ENCODE measurements at places on chromosomes 1 and 21.

- no peak for DNase-seq
Measured at GRCh38 chr1:247746391-247746935, 1.5 kb downstream of the OR14A2 start.

GRCh38 chr21:21971384-21971783 is 973.2 kb downstream of the NCAM2 start:
- no peak for DNase-seq

GRCh38 chr1:161367684-161368400 is at the start of gene CFAP126:
TSS of gene CFAP126 (minus strand) at chr1:161367876. CDS start at chr1:161367868, 8 bp downstream.
- peak; percentile 95 for DNase-seq

GRCh38 chr1:244796719-244797406 is 38.6 kb upstream of the COX20 start:
- DNase-seq, result peak; percentile 83

- DNase-seq, result no peak
Measured at GRCh38 chr1:2379733-2380404, 11.5 kb downstream of the MORN1 start.

DNA sequence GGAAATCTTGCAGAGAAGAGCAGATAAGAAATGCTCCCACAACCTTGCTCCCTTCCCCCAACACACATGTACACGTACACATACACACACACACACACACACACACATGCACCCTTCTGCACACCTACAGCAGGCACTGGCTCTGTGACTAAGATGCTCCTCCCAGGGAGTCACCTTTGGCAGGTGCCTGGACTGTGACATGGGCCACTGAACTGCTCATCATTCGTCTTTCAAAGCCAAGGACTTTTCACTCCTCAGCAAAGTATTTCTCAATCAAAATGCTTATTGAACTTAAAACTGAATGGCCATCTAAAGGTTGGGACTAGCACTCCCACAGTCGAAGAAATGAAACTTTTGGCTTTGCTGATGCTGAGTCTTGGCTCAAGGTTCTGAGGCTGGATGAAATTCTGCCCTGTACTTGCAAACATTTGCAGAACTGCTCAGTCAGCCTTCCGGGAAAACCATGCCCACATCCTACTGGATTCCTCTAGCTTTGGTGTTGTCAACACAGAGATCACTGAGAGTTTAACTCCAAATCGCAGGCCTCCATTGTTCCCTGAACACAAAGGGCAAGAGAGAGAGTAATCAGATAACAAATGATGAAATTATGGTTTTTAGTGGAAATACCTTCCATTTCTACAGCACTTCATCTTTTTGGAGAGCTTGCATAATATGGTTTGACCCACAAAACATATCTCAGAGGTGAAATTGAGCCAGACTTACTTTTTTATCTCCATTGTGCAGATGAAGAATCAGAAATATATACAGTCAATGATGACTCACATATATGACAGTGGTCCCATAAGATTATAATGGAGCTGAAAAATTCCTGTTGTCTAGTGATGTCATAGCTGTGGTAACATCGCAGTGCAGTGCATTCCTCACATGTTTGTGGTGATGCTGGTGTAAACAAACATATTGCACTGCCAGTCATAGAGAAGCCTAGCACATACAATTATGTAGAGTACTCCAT is 72.4 kb upstream of the BCAR3 start:
- DNase-seq, result peak; percentile 83

GRCh38 chr1:188937965-188938551 is 1539.6 kb downstream of the BRINP3 start:
- DNase-seq, result peak; percentile 20

GRCh38 chr1:159282118-159282517 is 20.0 kb upstream of the FCER1A start:
- no peak for DNase-seq

GRCh38 chr1:36304970-36305914 is 926 bp upstream of the SH3D21 start:
- DNase-seq, result no peak

DNA sequence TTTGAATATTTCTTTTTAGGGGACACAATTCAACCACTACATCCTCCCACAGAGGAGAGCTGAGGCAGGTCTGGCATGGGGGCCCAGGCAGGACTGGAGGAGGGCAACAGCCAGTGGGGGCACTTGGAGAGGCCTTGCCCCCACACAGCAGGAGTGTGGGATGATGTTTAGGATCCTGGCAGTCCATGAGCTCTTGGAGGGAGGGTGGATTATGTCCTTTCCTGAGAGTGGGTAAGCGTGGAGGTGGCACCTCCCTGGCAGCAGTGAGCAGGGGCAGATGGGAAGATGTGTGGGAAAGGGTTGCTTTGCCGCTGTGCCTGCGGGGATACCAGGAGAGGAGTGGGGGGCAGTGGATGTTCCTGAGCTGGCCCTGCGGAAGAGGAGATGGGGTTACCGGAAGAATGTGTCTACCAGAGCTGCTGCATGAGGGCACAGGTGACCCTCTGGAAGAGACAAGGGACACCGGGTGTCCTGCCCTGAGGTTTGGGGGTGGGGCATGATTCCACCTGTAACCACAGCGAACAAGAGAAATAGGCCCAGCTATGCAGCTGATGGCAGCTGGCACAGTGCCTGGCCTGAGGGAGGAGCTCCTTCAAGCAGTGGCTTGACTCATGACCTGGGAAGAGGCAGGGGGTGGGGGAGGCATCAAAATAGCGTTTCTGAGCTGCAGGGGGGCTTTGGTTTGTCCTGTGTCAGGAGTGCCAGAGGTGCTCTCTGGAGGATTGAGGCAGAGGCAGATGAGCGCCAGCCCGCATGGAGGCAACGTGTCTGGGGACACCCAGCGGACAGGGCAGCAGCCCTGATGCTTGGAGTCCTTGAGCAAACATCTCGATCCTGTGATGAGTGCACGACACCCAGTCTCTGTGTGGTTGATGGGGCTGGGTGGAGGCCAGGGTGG is 123.9 kb upstream of the TMPRSS2 start:
- DNase-seq, result no peak

- no peak for DNase-seq
Measured at GRCh38 chr21:36403713-36404112, 18.5 kb downstream of the CHAF1B start.

DNA sequence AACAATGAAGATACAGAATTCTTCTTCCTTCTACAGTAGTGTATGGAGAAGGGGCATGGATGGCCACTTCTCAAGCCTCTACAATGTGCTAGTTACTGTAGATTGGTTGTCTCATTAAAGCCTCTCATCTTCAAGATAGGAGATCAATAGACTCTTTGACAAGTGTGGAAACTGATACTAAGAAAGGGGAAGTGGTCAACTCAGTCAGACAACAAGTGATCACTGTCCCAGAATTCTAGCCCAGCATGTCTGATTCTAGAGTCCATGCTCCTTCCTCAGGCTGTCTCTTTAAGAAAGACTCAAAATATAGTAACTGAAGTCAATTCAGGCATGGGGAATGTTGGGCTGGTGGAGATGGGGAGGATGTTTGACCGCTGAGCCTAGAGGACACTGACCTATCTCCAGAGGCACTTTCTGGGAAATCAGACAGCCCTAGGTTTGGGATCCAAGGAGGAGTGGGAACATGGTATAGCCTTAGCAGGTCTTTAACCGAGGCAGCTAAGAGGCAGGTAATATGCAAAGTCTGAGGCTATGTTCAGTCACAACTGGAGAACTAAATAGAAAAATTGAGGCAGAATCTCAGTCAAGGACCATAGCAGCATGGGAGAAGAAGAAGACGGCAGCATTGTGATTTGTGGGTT is 39.3 kb upstream of the EYA3 start:
- DNase-seq, result no peak

DNA sequence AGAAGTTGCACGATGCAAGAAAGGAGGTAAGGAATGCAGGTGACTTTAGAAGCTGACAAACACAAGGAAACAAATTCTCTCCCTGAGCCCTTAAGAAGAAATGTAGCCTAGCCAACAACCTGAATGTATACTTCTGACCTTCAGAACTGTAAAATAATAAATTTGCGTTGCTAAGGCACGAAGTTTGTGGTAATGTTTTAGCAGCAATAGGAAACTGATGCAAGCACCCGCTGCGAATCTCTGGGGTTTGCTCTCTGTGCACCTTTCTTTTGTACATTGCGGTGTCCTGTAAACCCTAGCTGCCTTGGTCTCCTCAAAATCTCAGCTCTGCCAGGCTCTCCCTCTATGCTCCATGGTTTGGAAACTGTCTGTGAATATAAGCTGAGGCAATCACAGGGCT is 15.1 kb downstream of the CD53 start:
- DNase-seq, result no peak

GRCh38 chr1:109255097-109255651 is 5.8 kb downstream of the CELSR2 start:
- no peak for DNase-seq

DNA sequence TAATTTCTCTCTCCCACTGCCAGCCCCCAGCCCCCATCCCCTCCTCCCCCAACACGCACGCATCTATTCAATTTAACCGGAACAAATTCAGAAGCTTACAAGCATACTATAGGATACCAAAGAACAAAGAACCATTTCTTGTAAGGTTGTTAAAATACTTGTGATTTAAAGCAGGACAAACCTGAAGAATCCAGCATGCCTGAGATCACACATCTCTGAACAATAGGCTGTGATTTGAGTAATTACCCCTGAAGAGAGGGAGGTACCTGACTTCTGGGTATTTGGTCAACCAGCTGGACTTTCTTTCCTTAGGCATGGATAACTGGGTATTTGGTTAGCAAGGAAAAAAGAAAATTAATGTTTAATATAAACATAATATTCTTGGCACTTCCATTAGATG is 105.1 kb downstream of the NMNAT2 start:
- DNase-seq, result no peak

DNA sequence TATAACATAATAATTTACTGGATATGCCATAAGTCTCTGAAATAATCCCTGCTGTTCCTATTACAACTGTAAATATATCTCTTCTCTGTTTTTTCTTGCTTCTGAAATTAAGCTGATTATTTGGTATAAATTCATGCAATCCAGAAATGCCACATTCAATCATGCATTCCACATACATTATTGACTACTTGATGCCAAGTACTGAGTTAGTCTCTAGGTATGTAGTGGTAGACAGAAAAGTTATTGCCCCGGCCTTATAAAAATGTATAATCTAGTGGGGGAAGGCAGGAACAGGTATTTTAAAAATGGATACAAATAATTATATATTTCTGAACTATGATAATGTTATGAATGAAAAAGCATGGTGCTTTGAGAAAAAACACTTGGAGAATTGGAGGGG is 338.6 kb upstream of the SNX7 start:
- DNase-seq, result no peak

- peak; percentile 24 for DNase-seq
Measured at GRCh38 chr1:235851939-235852338, 14.8 kb downstream of the LYST start.

DNA sequence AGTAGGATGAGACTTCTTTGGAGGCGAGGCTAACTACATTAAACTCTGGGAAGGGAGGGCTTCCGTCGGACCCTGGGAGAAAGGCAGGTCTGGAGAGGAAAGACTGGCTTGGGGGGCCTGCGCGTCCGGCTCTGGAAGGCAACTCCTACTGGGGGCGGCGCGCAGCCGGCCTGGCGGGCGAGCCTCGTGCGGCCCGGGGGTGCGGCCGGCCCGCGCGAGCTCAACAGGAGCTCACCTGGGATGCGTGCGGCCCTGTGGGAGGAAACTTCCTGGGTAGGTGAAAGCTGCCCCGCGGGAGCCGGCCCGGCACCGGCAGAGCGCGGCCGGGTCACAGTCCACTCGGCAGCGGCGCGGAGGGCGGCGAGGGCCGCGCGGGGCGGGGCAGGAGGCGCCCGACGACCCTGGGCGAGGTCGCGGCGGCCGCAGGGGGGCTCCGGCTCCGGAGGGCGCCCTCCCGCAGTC is 449 bp downstream of the EPS15 start:
- peak; percentile 38 for DNase-seq

DNA sequence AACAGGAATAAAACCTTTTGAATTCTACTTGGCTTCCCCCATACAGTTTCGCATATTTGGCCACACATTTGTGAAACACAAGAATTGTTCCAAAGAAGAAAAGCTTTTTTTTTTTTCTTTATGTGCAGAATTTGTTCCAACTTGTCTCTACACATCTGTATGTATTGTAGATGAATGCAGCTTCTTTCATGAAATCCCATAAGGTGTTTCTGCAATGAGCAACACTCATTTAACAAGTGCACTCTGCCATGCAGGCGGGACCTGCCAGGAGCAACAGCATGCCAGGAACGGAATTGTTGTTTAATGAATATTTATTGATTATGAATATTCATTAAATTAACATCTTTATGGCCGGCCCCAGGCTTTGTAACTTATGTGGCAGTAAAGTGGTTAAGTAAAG is 1075.0 kb downstream of the TTLL7 start:
- no peak for DNase-seq

DNA sequence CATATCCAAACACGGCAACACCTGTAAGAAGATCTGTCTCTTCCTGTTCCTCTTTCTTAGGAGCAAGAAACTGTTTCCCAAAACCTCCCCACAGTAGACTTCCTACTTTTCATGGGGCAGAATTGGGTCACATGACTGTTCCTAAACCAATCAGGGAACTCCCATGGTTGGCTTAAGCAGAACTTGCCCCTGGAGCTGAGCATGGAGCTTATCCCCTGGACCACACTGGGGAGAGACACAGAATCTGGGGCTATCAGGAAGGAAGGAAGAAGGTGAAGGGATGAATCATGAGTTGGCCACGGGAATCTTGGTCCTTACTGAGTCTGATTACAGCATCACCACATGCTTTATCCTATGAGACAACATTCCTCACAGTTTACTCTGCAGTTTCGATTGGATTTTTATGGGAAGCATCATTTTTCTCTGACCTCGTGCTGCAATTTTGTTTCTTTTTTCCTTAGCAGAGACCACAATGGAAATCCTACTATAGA is 81.8 kb downstream of the CDC7 start:
- no peak for DNase-seq

DNA sequence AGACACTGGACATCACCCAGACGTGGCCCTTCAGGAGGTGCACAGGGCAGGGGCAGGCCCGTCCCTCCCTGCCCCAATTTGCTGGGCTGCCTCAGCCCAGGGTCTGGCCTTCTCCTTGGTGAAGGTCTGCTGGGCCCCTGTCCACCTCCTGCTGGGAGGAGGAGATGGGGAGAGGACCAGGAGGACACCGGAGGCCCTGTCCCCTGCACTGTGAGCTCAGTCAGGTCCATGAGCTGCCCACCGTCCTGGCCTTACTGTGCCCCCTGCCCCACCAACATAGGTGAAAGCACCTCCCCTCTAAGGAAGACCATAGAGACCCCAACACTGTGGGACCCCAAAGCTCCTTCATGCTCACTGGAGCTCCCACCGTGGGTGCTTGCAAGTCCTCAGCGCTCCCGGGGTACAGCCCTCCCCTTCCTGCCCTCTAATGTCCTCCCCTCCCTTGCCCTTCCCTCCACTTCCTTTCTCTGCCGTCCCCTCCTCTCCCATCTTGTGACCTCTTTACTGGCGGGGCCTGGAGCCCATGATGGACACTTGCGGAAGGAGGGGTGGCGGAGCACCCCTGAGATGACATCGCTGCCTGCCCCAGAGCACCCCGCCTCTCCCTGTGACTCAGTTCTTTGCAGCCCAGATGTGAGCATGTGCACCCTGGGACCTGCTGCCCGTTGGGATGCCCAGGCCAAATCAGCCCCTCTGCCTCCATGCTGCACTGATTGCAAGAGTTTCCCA is 4.6 kb downstream of the LRRC3 start:
- no peak for DNase-seq
